ENCODE measurements at places on chromosomes 1 and 21. TPM values are rescaled to one million over a fixed set of nuclear protein-coding genes. Genes with fewer than 3 reads are reported as not detected.

The RUNX3 gene
- total RNA-seq = not detected

The SRM gene
- total RNA-seq = 69.2 TPM

The ZFP69 gene
- 3.7 TPM for total RNA-seq

The MEGF6 gene
- 11.0 TPM for total RNA-seq

The NTMT2 gene
- not detected for total RNA-seq

The ZP4 gene
- not detected for total RNA-seq

The RAB7B gene
- total RNA-seq = 1.3 TPM

The CYP4A22 gene
- total RNA-seq = not detected

The C1orf159 gene
- total RNA-seq = 7.1 TPM

The CFHR4 gene
- total RNA-seq = not detected

The TRMT1L gene
- 32.5 TPM for total RNA-seq

The SNX27 gene
- total RNA-seq = 43.1 TPM

The GNG12 gene
- total RNA-seq = 149 TPM

The ZZZ3 gene
- total RNA-seq = 77.2 TPM

The NHLH1 gene
- total RNA-seq = not detected

The NPR1 gene
- total RNA-seq = 0.05 TPM

The OR2T2 gene
- total RNA-seq = not detected

The PRRX1 gene
- total RNA-seq = 11.0 TPM

The ZBED6 gene
- 7.9 TPM for total RNA-seq

The INAVA gene
- total RNA-seq = 0.18 TPM

The GSTM5 gene
- 1.8 TPM for total RNA-seq

The OR2T29 gene
- total RNA-seq = not detected

All from smooth muscle cell of the umbilical artery (primary cell).